ENCODE measurements at places on chromosomes 3 and 15.

GRCh38 chr3:98233468-98233867, 30.6 kb upstream of the OR5H6 start:
- no peak for DNase-seq

GRCh38 chr3:167493244-167493643, 19.4 kb upstream of the SERPINI2 start:
- no peak for DNase-seq

GRCh38 chr3:27976933-27977332, 254.8 kb upstream of the EOMES start:
- DNase-seq, result peak; percentile 1

DNA sequence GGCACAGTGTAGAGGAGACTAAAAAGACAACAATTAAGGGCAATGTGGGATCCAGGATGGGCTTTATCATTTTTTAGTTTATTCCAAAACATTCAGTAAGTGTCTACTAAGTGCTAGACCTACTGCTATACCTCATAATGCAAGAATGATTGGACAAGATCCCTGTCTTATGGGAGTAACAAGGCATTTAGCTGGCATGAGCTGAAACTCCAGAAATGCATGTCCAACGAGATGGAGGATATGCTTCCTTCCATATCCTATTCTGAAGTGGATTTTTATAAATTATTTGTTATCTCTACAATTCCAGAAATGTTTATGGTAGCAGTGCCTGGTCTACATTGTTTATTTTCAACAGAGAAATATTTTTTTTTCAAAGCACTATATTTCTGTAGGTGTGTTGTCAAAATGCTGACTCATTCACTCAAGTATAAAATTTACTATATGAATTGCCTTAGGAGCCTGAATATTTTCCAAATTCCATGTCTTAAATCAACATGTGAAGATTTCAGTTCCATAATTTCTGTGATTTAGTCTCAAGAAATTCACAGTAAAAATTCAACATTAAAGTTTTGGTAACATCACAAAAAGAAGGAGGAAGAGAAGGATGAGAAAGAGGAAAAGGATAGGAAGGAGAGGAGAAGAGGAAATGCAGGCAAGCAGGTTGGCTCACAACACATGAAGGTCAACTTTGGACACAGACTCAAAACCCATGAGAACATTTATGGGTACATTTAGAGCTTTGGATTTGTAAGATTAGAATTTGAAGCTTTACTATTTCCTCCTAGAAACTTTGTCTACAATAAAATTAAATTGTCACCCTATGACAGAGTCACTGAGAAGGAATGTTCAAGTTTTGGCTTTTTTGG, 88.6 kb downstream of the P3H2 start:
- no peak for DNase-seq

- DNase-seq, result no peak
Measured at GRCh38 chr3:179921500-179921899, 115.2 kb downstream of the PEX5L start.

Data from AG09319 (cell line).